Pancreas (tissue), 10 donors: ENCODE measurements at places on chromosomes 7 and 10. TPM values are rescaled to one million over a fixed set of nuclear protein-coding genes. Genes with fewer than 3 reads are reported as not detected.

GPER1 gene
- 0.42 TPM for total RNA-seq

IGFBP3 gene
- total RNA-seq = 4.6 TPM

AOAH gene
- total RNA-seq = 0.79 TPM

OR2A12 gene
- total RNA-seq = not detected

LCOR gene
- total RNA-seq = 25.4 TPM

LRRC4 gene
- total RNA-seq = 0.42 TPM

LAMB1 gene
- total RNA-seq = 107 TPM

TYW1B gene
- total RNA-seq = 1.7 TPM

VPS37D gene
- total RNA-seq = 2.9 TPM

HMX3 gene
- not detected for total RNA-seq

CALCR gene
- total RNA-seq = not detected

VSTM4 gene
- total RNA-seq = 0.32 TPM

ATP6V0A4 gene
- 0.23 TPM for total RNA-seq

- DNase-seq = no peak
Measured at GRCh38 chr10:104639590-104640338, 1.3 kb upstream of the SORCS3 start.

GRCh38 chr7:129858490-129858889 is 94.3 kb downstream of the UBE2H start:
- DNase-seq = no peak

- no peak for DNase-seq
Measured at GRCh38 chr7:150838965-150839650, 13.2 kb upstream of the AOC1 start.

GRCh38 chr10:112658465-112658864 is 211.4 kb downstream of the VTI1A start:
- DNase-seq = no peak

DNA sequence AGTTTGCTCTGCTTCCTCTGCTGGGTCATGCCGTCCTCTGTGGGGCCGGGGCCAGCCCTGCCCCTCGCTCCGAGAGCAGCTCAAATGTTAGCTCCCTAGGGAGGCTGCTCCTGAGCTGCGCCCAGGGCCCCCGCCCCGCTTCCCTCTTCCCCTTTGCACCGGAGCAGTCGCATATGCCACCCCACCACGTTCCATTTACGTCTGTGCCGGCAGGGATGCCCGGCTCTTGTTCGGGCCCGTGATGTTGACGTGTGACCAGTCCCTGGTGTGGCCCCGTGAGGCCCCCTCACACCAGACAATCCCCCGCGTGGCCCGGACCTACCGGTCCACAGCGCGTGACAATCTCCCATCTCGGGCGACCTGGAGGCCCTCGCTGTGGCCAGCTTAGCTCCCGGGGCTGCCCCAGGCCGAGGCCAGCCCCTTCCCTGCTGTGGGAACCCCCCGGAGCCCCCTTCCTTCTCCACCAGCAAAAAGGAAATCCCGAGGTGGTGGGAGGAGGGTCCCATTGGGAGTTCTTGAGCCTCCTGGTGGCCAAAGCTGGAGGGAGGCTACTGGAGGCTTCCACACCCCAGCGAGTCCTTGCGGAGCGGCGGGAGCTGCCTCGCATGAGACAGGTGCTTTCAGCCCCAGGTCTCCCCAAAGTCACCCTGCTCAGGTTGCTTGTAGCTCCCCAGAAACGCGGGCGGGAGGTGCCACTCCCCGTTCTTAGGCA is 15.2 kb downstream of the FAM20C start:
- DNase-seq = no peak

- DNase-seq = no peak
Measured at GRCh38 chr10:34802692-34803091, 12.4 kb downstream of the PARD3 start.

- DNase-seq = no peak
Measured at GRCh38 chr7:104805449-104806317, 208.3 kb upstream of the KMT2E start.

- no peak for DNase-seq
Measured at GRCh38 chr10:14592566-14592965, 182.1 kb downstream of the FAM107B start.

DNA sequence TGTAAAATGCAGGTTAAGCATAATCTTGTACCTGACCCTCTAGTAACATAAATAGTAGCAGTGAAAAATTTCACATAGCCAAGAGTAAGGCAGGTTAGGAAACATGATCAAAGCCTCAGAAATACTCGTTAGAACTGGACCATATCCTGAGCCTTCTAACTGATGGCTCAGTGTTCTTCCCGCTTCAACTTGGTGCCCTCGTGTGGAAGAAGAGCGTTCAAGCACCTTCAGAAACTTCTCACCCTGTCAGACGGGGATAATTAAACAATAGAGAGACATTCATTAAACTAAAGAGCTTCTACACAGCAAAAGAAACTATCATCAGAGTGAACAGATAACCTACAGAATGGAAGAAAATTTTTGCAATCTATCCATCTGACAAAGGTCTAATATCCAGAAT is 124.5 kb downstream of the MYOF start:
- no peak for DNase-seq

DNA sequence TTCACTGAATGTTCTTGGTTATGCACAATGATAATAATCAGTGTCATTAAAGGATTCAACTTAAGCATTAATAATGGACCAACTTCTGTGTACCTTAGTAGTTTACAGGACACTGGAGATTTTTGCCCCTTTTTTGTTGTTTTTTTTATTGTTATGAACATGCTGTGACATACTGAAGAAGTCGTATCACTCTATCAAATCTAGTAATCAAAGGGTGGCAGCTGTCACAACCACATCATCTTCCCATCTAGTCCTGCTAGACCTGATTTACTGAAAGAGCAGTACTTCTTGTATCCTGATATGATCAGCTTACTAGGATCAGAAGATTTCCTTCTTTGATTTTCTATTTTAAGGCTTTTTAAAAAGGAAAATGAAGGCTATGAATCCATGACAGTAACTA is 504.6 kb upstream of the CELF2 start:
- no peak for DNase-seq

GRCh38 chr10:17784688-17785087 is 24.5 kb upstream of the MRC1 start:
- DNase-seq = no peak

DNA sequence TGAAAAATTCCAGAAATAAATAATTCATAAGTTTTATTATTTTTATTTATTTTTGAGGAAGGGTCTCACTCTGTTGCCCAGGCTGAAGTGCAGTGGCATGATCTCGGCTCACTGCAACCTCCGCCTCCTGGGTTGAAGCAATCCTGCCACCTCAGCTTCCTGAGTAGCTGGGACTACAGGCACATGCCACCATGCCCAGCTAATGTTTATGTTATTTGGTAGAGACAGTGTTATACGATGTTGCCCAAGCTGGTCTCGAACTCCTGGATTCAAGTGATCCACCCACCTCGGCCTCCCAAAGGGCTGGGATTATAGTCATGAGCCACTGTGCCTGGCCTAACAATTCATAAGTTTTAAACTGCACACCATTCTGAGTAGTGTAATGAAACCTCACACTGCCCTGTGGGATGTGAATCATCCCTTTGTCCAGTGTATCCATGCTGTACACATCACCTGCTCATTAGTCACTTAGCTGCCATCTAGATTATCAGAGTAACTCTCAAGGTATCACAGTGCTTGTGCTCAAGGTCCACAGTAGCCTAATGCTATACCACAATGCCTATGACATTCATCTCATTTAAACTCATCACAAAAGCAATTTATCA is 17.9 kb downstream of the RTKN2 start:
- no peak for DNase-seq

DNA sequence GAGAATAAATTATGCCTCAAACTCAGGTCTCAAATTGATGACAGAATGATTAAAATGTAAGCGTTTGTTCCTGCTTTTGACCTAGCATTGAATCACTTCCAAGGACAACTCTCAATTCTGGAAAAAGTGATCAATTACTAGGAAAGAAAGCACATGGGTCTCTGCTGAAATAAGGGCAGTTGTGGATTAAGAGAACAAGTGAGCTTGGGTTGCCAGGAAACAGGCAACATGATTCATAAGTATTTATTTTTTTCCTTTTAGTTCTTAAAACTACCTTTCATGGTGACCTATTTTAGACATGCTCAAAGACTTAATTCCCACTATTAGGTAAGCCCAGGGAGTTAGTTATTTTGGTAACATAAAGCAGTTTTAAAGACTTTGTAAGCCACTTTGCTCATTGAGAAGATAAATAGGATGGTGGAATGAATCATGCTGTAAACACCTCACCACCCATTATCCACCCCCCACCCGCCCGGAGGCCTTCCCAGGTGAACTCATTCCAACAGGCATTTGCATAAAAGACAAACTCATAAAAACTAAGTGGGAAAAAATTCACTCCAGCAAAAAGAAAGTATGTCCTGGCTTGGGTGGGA is 728.3 kb downstream of the SORCS1 start:
- no peak for DNase-seq

GRCh38 chr7:121078701-121079227 is 90.3 kb downstream of the CPED1 start:
- DNase-seq = no peak

GRCh38 chr7:90836937-90837336 is 240.8 kb downstream of the CDK14 start:
- no peak for DNase-seq

GRCh38 chr7:156752367-156753228 is 112.0 kb downstream of the RNF32 start:
- DNase-seq = no peak

- no peak for DNase-seq
Measured at GRCh38 chr7:17120756-17121155, 177.7 kb upstream of the AHR start.

- no peak for DNase-seq
Measured at GRCh38 chr7:16412274-16413254, 8.8 kb downstream of the CRPPA start.

DNA sequence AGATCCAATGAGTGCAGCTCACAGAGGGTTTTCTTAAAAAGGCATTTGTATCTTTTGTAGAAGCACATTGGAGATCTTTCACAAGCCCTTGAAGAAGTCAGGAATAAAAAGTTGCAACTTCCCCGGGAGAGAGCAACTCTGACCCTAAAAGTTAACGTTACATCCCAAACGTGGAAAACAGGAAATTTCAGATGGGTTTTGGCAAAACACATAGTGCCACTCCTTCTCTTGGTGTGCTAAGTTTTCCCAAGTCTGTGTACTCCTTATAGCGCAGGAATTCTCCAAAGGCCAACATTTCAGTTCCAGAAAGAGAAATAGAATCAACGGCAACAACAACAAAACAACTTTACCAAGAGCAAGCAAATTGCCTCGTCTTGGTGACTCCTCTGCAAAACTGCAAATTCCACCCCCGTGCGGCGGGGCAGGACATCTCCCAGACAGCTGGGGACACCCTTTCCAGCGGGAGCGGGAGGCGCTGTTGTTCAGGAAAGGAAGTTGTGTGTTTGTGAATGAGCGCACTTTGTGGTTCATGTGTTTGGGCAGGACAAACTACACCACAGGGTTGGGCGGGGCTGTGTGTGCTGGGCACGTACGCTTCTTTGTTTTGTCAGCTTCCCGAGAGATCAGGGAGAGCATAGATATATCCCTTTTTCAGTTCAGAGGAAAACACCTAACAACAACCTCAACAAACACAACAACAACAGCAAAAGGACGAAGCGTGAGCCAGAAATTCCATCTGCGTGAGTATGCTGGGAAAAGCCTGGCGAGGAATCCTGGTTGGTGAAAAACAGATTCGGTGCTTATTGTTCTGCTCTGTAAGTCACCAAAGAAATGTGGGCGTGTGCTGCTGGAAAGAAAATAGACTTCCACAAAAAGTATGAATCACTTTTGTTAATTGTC is 294.7 kb upstream of the PITRM1 start:
- DNase-seq = no peak

GRCh38 chr10:104895541-104895940 is 254.5 kb downstream of the SORCS3 start:
- DNase-seq = no peak

GRCh38 chr7:94127026-94127425 is 122.9 kb upstream of the BET1 start:
- DNase-seq = no peak

GRCh38 chr7:16747102-16747501 is 6.5 kb upstream of the TSPAN13 start:
- DNase-seq = no peak
